ENCODE measurements at places on chromosomes 7 and 10.

DNA sequence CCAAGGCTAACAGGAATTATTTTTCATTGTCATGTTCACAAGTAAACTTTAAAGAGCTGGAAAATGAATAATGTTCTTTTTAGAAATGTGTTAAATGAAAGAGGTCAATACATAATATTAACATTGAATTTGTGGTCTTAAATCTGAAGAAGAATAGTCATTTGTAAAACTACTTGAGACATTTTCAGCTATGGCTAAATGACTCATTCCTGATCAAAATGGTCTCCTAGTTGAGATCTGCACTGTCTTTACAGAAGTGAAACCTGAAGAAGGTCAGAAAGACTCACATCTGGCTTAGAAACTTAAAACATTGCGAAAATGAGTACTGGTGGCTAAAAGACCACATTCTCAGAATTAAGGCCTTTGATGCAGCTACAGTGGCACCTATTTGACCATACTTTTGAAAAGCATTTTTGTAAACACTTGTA is 5.9 kb downstream of the PIK3CG start:
- DNase-seq, result no peak

GRCh38 chr7:128759242-128759641 is 16.4 kb downstream of the OPN1SW start:
- DNase-seq, result no peak

DNA sequence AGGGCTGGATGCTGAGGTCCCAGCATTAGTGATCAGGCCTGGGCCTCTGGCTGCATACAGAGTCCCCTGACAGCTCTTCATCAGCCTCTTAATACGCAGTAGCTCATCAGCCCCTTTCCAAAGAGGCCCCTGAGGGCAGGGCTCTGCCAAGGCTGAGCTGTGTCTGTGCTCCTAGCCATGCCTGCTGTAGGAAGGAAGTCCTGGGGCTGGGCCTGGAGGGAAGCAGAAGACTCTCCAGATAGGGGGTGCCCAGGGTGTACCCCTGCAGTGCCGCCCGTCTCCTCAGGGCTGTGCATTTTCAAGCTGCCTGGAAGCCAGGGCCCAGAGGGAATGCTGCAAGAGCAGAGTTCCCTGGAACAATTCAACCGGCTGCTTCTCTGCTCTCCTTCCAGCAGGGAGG is 7.3 kb upstream of the RET start:
- DNase-seq, result no peak

DNA sequence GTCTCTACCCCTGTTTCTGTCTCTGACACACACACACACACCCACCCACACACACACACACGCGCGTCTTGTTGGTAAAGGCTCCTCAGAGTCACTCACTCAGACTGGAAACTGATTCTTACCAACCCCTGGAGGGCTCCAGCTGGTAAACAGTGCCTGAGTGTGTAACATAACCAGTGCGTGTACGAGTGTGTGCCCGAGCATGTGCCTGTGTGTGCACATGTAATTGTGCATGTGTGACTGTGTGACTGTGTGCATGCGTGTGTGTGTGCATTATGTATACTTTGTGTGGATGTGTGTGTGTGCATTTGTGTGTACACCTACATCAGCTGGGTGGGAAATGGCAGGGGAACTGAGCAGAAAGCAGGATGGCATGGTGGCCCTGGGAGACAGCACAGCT is 317.1 kb downstream of the WDR37 start:
- no peak for DNase-seq

- DNase-seq, result no peak
Measured at GRCh38 chr7:14420768-14421167, 431.3 kb upstream of the ETV1 start.

- DNase-seq, result no peak
Measured at GRCh38 chr10:117790179-117790578, 247.6 kb downstream of the EMX2 start.

DNA sequence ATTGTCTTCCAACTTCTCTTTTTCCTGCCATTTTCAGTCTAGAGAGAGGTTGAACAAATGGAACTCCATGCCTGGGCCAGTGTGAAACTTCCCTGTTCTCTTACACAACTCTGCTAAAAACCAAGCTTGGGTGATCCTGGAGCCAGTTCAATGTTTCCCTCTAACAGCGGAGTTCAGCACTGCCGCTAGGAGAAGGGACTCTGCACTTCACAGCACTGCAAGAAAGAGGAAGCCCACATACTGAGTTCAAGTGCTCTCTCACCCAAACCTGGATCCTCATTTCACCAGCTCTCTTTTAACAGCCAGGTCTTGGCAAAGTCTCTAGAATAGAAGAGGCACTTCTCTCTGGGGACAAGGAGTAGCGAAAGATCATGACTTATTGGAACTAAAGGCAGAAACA is 18.8 kb downstream of the FOXI2 start:
- DNase-seq, result no peak

- no peak for DNase-seq
Measured at GRCh38 chr7:82696631-82697030, 253.1 kb upstream of the CACNA2D1 start.

DNA sequence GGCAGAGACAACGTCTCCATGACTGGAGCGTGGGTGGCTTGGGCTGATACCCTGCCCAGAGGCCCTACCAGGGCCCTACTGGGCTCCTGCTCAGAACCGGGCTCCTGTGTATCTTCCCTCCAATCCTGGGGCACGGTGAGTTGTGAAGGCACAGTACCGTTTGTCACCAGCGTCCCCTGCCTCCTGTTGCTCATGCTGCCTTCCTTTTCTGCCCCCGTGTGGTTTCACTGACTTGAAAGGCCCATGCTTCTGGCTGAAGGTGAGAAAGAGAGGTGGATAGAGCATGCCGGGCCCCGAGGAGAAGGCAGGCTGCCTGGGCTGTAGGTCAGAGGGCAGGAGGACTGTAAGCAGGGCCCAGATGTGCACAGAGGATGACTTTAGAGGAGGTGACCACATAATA is 9.1 kb upstream of the DMBT1 start:
- DNase-seq, result peak; percentile 24

- DNase-seq, result no peak
Measured at GRCh38 chr7:116431787-116432526, 67.6 kb upstream of the CAV2 start.

GRCh38 chr10:132582771-132583170 is 45.2 kb downstream of the INPP5A start:
- no peak for DNase-seq

DNA sequence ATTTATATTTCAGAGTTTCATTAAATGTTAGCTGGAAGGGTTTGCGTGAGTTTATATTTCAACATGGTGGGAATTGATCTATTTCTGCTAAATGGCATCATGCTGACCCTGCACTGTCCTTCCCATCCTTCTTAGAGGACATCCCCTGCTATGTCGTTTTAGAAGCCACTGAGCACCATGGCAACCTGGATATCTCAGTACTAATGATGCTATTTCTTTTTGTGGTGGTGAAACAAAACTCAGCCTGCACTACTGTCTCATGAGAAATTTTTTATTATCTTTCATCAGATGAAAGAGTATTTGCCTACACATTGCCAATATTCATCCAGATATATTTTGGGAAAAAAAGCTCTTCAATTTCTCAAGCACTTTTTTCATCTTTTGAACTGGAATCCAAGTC is 12.1 kb downstream of the EPDR1 start:
- DNase-seq, result no peak

- no peak for DNase-seq
Measured at GRCh38 chr7:51706851-51707250, 390.2 kb upstream of the COBL start.

GRCh38 chr10:11225935-11226334 is 208.3 kb downstream of the CELF2 start:
- DNase-seq, result no peak

DNA sequence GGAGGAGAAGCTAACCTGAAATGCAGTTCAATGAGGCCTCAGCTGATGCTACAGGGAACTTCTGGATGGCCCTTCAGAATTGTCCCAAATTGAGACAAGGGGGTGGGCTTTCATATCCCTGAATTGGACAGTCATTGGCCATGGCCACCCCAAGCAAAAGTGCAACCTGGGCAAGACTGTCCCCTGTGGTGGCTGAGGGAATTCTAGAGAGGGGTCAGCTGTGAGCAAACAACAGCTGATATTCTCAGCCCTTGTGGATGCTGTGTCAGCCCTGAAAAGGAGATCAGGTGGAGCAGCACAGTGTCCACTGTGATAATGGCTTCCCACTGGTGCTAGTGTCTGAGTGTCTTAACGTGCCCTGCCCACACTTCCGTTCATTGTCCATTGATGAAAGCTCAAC is 76.6 kb downstream of the SLC16A9 start:
- DNase-seq, result no peak

DNA sequence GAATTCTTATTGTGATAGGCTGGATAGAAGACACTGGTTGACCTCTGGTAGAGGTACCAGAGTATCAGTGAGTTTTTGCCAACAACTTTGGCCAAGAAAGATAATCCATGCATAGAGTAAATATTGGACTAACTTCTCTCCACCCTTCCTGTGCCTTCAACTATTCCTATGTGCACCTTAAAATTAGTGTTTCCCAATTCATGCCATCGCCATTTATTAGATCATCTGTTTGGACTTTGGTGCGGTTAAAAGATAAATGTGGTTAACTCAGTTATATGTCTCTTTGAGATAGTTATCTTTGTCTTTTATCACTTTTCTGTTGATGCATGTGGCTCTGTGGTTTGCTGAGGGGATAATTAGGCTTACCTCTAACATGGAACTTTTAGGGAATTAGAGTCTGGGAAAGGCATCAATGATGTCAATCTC is 4.6 kb downstream of the PAPSS2 start:
- DNase-seq, result no peak

- DNase-seq, result no peak
Measured at GRCh38 chr7:138245682-138246081, 169.4 kb downstream of the AKR1D1 start.

- DNase-seq, result no peak
Measured at GRCh38 chr7:142012825-142013511, 17.3 kb downstream of the MGAM start.

DNA sequence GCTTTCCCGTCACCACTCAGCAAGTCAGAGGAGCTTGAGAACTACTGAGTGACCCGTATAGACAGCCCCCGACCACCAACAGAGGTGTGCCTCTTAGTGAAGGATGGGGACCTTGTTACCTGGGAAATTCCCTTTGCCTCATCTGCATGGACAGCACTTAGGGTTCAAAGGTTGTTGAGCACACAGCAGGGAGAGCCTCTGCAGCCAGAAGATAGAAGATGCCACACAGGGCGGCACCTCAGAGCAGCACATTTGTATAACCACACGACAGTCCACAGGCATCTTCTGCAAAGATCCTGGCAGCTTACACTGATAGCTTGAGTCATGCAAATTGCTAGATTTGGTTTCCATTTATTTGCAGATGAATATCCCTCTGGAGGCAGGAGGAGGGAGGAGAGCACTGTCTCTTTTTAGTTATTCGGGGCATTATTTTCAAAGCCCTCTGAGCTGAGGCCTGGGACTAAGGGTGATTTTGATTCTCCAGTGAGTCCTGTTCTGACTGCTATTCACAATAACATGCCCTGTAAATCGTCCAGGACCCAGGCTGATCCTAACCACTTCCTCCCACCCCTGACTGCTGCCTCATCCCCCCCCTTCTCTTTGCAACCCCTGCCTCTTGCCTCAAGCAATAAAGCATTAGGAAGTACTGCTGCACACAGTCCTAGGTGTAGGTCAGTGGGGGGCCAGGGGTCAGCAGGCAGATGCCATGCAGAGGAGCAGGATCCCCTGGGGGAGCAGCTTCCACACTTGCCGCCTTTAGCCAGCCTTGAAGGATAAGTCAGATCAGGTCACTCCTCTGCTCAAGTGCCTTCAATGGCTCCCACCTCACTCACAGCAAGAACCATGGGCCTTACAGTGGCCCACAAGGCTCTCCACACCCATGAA is 24.6 kb upstream of the INMT start:
- DNase-seq, result peak; percentile 12

- DNase-seq, result no peak
Measured at GRCh38 chr10:19877466-19878255, 61.4 kb downstream of the PLXDC2 start.
